ENCODE measurements at places on chromosomes 12 and 14.

DNA sequence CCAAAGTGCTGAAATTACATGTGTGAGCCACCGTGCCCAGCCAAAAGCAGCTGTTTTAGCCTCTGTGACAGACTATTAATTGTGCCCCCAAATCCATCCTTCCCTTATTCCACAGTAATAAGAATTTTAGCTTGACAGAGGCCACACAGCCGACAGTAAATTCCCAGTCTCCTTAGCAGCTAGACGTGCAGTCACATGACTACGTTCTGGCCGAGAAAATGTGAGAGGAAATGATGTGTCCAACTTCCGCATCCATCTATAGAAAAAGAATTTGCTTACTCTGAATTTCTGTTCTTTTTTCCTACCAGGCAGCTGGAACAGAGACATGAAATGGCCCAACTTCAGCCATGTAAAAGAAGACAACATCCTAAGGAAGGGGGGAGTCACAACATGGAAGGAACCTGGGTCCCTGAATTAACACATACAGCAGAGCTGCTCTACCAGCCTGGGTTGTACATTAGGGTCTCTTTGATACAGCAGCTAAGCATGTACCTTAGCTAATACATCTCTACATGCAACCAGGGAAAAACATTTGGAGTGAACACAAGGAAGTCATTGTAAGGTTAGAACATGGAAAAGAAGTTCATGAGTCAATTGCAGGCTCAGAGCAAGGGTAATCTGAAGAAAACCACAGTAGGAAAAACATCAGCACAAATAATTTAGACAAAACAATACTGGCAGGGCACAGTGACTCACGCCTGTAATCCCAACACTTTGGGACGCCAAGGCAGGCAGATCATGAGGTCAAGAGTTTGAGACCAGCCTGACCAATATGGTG, 35.5 kb downstream of the CIT start:
- DNase-seq, result no peak

DNA sequence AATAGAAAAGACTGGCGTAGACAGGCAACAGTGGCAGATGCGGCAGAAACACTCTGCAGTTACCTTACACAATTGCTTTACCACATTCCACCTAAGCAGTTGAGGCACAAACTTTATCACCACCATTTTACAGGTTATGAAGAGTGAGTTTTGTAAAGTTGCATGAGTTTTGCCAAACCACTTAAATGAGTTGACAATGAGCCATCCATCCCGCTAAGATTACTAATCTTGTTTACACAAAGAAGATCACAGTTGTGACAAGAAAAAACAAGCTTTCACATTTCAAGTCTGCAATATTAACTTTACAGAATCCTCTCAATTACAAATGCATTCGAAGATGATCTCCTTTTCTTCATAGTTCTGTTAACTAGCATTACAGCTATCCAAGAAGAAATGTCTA, 1.8 kb downstream of the TMCC3 start:
- DNase-seq, result no peak

DNA sequence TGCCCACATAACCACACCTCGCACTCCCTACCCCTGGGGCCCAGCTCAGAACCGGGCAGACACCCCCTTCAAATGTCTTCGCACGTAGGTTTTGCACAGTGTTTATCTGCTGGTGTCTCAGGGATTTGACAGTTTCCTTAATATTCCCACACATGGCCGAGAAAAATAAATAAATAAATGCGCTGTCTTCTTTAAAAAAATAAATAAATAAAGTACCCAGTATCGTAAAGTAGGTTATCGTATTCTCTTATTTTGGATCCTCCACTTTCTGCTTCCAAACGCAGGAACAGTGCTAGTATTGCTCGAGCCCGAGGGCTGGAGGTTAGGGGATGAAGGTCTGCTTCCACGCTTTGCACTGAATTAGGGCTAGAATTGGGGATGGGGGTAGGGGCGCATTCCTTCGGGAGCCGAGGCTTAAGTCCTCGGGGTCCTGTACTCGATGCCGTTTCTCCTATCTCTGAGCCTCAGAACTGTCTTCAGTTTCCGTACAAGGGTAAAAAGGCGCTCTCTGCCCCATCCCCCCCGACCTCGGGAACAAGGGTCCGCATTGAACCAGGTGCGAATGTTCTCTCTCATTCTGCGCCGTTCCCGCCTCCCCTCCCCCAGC, 710 bp upstream of the FOS start:
- DNase-seq, result no peak

DNA sequence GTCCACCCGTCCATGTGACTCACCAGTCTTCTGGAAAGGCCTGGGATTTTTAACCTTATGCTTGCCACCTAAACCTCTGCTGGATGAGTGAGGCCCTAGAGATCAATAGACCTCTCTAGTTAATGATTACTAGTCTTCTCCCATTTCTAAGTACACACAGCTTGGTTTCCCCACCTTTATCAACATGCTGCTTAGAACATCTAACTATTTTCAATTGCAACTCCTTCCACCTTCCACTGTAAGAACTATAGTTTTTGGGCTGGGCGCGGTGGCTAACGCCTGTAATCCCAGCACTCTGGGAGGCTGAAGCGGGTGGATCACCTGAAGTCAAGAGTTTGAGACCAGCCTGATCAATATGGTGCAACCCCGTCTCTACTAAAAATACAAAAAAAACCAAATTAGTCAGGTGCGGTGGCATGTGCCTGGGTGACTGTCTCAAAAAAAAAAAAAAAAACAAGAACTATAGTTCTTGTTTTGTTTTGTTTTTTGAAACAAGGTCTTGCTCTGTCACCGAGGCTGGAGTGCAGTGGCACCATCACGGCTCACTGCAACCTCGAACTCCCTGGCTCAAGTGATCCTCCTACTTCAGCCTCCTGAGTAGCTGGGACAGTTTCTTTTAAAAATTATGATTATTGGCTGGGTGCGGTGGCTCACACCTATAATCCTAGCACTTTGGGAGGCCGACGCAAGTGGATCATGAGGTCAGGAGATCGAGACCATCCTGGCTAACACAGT, 18.7 kb upstream of the MDM2 start:
- DNase-seq, result no peak

DNA sequence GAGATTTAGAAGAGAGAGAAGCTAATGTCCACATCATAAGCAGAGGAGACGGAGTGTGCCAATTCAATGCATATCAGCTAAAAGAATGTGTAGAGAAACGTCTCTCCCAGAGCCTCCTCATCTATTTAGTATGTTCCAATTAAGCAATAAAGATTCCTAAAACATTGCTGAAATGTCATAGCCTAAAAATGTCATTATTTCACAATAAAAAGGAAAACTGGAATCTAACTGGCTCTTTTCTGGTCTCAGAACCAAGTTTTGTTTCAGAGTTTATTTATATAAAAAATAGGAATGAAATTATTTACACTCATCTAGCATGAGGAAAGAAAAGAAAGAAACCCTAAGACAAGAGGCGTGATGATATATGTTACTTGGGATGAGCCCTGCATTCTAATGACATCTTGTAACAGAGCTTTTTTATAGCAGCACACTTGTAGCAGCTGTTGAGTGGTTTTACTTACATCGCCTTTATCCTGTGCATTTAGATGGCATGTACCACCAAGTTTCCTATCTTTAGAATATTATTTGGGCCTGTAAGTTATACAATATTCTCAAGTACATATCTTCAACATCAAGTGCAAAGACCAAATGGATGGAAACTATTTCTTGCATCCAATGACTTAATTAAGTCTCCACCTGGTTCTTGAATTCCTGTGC, 266.3 kb upstream of the PRKD1 start:
- DNase-seq, result no peak

- DNase-seq, result no peak
Observed at GRCh38 chr14:78327426-78328221, 157.5 kb downstream of the NRXN3 start.

GRCh38 chr14:71711125-71711524, 221.1 kb upstream of the RGS6 start:
- DNase-seq, result no peak

GRCh38 chr14:68268719-68269118, 449.1 kb downstream of the RAD51B start:
- DNase-seq, result no peak

- no peak for DNase-seq
Observed at GRCh38 chr12:67927815-67928214, 61.4 kb upstream of the IFNG-AS1 start.

DNA sequence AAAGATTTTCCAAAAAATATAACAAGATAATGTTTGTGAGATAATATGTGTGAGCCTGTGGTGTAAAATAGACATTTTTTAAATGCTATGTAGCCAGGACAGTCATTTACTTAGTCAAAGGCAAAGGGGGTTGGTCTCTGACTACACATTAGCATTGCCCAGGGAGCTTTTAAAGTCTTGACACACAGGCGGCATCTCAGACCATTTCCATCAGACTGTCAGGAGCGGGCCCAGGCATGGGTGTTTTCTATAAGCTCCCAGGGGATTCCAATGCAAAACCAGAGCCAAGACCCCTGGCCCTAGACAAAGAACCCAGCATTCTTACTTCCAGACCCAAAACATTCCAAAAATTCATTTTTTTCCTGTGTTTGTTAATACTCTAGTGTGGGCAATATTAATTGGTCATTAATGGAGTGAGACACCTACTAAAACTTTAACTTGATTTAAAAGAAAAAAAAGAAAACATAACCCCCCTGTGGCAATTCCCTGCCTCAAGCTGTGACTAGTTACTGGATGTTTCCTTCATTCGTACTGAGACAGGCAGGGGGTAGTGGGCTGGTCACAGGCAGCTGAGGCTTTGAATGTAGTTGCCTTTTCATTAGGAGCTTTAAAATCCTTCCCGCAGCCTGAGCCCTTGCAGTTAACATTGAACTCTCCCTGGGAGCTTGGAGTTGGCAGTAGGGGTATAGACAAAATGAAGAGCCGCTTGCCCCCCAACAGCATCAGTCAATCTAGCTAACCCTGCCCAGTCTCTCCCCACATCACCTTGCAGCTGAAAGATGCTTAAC, 103.7 kb downstream of the CMKLR1 start:
- peak; percentile 60 for DNase-seq

DNA sequence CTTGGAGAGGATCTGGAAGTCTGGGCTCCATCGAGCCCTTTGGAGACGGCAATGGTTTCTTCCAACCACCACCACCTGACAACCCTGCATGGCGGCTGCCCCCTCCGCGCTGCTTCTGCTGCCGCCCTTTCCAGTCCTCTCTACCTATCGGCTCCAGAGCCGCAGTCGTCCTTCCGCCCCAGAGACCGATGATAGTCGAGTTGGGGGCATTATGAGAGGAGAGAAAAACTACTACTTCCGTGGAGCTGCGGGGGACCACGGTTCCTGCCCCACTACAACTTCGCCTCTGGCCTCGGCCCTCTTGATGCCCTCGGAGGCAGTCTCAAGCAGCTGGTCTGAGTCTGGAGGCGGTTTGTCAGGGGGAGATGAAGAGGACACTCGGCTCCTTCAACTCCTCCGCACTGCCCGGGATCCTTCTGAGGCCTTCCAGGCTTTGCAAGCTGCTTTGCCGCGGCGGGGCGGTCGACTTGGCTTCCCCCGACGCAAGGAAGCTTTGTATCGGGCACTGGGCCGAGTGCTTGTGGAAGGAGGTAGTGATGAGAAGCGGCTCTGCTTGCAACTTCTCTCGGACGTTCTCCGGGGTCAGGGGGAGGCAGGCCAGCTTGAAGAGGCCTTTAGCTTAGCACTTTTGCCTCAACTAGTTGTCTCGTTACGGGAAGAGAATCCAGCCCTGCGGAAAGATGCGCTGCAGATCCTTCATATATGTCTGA, 499 bp downstream of the TOGARAM1 start:
- DNase-seq, result no peak

- DNase-seq, result no peak
Observed at GRCh38 chr14:69317102-69317755, 57.3 kb downstream of the GALNT16 start.

DNA sequence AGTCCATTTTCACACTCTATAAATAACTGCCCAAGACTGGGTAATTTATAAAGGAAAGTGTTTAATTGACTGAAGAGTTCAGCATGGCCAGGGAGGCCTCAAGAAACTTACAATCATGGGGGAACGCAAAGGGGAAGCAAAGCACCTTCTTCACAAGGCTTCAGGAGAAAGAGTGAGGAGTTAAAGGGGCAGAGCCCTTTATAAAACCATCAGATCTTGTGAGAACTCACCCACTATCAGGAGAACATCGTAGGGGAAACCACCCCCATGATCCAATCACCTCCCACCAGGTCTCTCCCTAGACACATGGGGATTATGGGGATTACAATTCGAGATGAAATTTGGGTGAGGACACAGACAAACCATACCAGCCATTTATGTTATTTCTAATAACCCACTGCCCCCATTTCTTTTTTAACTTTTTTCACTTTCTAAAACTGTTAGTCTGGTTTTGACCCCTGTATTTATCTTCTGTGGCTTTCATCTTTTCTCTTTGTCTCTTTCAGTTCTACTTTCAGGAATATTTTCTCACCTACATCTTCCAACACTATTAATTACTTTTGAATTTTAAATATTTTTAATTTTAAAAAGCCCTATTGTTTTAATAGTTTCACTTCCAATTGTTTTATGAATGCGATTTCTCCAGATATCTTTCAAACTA, 44.5 kb downstream of the WDR89 start:
- no peak for DNase-seq

GRCh38 chr12:174596-174995, 39.4 kb downstream of the SLC6A12 start:
- no peak for DNase-seq

DNA sequence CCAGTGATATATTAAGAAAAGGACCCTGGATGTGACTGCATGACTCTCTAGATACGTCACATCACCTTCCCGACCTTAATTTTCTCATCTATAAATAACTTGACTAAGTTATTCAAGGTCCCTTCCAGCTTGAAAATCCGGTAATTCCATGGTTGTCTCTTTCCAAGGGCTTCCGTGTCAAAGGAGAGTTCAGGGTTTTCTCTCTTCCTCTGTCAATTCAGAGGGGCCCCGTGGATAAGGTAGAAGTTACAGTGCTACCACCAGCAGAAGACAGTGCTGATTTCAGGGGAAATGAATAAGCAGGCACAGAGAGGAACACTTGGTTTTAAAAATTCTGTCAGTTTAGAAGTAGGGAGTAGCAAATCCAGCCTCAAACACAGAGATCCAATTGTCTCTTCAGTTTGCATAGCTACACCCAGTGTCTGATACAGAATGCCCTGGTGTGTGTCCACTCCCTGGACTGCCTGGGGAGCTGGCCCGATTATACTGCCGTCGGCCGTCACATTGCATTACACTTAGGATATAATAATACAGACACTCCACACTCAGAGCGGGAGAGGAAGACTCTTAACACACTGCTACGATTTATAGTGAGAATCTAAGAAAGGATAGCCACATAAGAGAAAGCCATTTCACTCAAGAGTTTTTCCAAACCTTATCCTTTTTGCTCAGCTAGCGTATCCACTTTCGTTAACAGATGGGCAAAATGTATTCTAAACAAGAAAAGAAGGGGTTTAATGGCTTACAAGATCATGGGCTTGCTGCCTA, 54.7 kb upstream of the GTF2A1 start:
- no peak for DNase-seq

- no peak for DNase-seq
Observed at GRCh38 chr14:44971459-44971858, 9.5 kb downstream of the TOGARAM1 start.

- no peak for DNase-seq
Observed at GRCh38 chr14:89429199-89430181, 12.5 kb upstream of the FOXN3 start.

GRCh38 chr12:2960390-2960956, 1.3 kb downstream of the TEAD4 start:
- peak; percentile 83 for DNase-seq
